Placental epithelial cell (primary cell): ENCODE measurements at places on chromosomes 5 and 9. TPM values are rescaled to one million over a fixed set of nuclear protein-coding genes. Genes with fewer than 3 reads are reported as not detected.

The TAF11L7 gene
- 0.39 TPM in 1 of 2 replicates, not detected in the other for total RNA-seq

The C8G gene
- total RNA-seq, result 0.98 and 3.9 TPM in 2 replicates

The SHISAL2B gene
- not detected in 2 replicates for total RNA-seq

The FER gene
- total RNA-seq, result 60.5 and 78.8 TPM in 2 replicates

The CAMK2A gene
- 0.79 TPM in 1 of 2 replicates, not detected in the other for total RNA-seq

The GPR150 gene
- total RNA-seq, result not detected in 2 replicates

The IGIP gene
- 4.8 and 7.5 TPM in 2 replicates for total RNA-seq

The BSPRY gene
- total RNA-seq, result not detected in 2 replicates

The SPATA31A3 gene
- total RNA-seq, result not detected in 2 replicates

The MTREX gene
- 46.4 and 58.9 TPM in 2 replicates for total RNA-seq

The SLC25A2 gene
- 0.22 and 0.39 TPM in 2 replicates for total RNA-seq

The SEPTIN8 gene
- total RNA-seq, result 97.4 and 129 TPM in 2 replicates

The LCP2 gene
- not detected in 2 replicates for total RNA-seq

The BTNL8 gene
- total RNA-seq, result not detected in 2 replicates

The FOXI1 gene
- not detected in 2 replicates for total RNA-seq

The PCDHB11 gene
- total RNA-seq, result 0.39 TPM in 1 of 2 replicates, not detected in the other

The FRMPD1 gene
- not detected in 2 replicates for total RNA-seq

The FOXD4 gene
- total RNA-seq, result under 0.01 TPM in 1 of 2 replicates, not detected in the other

The SMIM23 gene
- total RNA-seq, result not detected in 2 replicates

The DTWD2 gene
- 2.7 and 5.0 TPM in 2 replicates for total RNA-seq

The CEL gene
- total RNA-seq, result 0.54 and 0.79 TPM in 2 replicates

The PCA3 gene
- total RNA-seq, result 0.39 TPM in 1 of 2 replicates, not detected in the other

The CHD1 gene
- 36.1 and 36.8 TPM in 2 replicates for total RNA-seq

The PHAX gene
- 35.1 and 39.7 TPM in 2 replicates for total RNA-seq

The DPH7 gene
- 17.1 and 17.3 TPM in 2 replicates for total RNA-seq

The ETF1 gene
- total RNA-seq, result 51.4 and 94.9 TPM in 2 replicates

The ANKRD34B gene
- under 0.01 TPM in 1 of 2 replicates, not detected in the other for total RNA-seq

The SLC34A3 gene
- total RNA-seq, result 0.11 and 0.39 TPM in 2 replicates

The RASA1 gene
- 36.5 and 49.0 TPM in 2 replicates for total RNA-seq

The FAXDC2 gene
- 8.6 and 8.7 TPM in 2 replicates for total RNA-seq

The GPX3 gene
- total RNA-seq, result 5.9 and 12.8 TPM in 2 replicates

The ESM1 gene
- 0.22 TPM in 1 of 2 replicates, not detected in the other for total RNA-seq

The GFI1B gene
- total RNA-seq, result under 0.01 TPM in 1 of 2 replicates, not detected in the other

The ZBTB26 gene
- 2.5 and 3.5 TPM in 2 replicates for total RNA-seq

The CD14 gene
- total RNA-seq, result 0.33 TPM in 1 of 2 replicates, not detected in the other

The MARVELD2 gene
- total RNA-seq, result 20.0 and 29.5 TPM in 2 replicates

The MRPL50 gene
- 8.2 and 9.5 TPM in 2 replicates for total RNA-seq

The CORO2A gene
- 1.6 and 2.0 TPM in 2 replicates for total RNA-seq

The IFNB1 gene
- not detected in 2 replicates for total RNA-seq

The LRRC70 gene
- 0.65 and 2.0 TPM in 2 replicates for total RNA-seq

The OCLN gene
- 2.0 and 2.4 TPM in 2 replicates for total RNA-seq

The CDKN2B gene
- 29.4 and 98.1 TPM in 2 replicates for total RNA-seq

The ARID3C gene
- not detected in 2 replicates for total RNA-seq

The FRRS1L gene
- under 0.01 TPM in 1 of 2 replicates, not detected in the other for total RNA-seq

The WDR31 gene
- 1.7 and 2.0 TPM in 2 replicates for total RNA-seq

The ANKRD20A1 gene
- under 0.01 TPM in 2 replicates for total RNA-seq

The NUTM2F gene
- not detected in 2 replicates for total RNA-seq

The CCNJL gene
- total RNA-seq, result under 0.01 TPM in 1 of 2 replicates, not detected in the other

The GPX8 gene
- 101 and 120 TPM in 2 replicates for total RNA-seq

The IL9 gene
- not detected in 2 replicates for total RNA-seq

The PKD2L2 gene
- total RNA-seq, result 0.11 TPM in 1 of 2 replicates, not detected in the other

The STK32A gene
- total RNA-seq, result 18.5 and 44.4 TPM in 2 replicates

The CCDC112 gene
- total RNA-seq, result 0.39 and 0.54 TPM in 2 replicates

The CDH9 gene
- total RNA-seq, result not detected in 2 replicates
